ENCODE measurements at places on chromosomes 11 and 22.

DNA sequence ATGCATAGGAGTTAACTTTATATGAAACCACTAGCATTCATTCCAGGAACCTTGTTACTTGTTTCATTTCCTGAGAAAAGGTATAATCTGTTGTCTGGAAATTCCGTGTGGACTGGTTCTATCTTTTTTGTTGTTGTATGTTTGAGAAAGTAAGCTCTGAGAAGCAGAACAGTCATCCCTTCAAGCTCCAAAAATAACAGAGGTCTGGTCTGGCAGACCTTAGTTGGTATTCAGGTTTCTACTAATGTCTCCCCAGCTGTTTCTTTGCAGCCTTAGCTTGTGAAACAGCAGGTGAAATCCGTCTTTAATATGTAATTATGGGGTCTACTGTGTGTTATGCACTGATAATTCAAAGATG, 2.4 kb downstream of the RNF121 start:
- DNase-seq: no peak

DNA sequence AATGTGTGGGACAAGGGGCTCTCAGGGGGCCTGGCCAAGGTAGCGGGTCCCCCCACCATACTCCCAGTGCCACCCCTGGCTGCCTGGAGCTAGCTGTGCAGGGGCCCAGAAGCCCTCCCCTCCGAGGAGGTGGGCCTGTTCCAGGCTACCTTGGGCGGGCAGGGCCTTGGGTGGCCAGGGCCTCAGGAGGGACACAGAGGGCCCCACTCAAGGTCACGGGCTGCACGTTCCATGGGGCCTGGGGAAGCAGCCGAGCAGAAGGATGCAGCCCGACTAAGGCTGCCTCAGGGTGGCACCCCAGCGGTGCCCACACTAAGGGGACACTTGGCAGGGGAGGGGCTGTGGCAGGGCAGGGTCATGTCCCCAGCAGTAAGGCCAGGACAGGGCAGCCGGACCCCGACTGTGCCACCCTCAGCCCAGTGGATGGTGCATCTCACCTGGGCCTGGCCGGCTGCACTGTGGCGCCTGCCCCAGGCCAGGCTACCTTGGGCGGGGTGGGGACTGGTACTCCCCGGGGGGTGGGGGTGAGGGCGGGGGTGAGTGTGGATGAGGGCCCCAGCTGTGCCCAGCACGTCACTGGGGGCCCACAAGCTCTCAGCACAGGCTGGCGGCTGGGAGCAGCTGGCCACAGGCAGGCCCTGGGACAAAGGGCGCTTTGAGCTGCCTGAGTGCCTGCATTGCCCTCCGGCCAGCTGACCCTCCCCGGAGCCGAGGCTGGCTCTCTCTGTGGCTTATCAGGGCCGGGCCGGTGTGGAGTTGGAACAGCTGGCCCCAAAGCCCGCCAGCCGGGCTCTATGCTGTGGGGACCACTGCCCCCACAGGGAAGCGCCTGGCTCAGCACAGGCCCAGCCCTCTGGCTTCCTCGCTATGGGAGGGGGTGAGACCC, 117.1 kb downstream of the KCNQ1 start:
- peak; percentile 85 for DNase-seq

DNA sequence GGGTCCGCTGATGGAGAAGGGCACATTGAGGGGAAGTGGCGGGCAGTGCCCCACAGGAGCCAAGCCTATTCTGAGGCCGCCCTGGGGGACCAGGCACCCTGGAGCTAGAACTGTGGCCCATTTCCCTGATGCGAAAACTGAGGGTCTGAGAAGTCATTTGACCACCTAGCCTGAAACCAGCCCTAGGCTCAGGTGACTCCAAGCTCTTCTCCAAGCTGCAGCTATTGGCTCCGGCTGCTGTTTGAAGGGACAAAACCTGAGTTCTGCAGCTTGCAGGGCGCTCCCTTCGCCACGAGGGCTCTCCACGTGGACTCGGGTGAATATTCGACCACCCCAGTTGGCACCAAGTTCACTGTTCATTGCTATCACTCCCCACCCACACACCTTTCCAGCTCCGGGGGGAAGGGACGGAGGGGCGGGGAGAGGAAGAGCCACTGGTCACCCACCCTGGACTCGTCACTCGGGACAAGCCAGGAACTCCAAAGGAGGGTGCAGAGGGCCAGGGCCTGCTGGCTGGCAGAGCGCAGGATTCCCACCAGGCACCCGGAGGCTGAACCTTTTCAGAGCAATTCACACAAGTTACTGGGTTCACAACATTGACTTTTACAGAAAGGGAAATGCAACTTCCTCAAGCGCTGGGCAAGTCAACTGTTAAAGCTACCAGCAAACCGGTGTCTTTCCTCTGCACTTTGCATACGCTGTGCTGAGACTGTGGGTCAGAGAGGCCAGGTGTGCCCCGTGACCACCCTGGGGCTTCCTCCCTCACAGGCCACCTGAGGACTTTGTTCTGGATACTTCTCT, 1.1 kb upstream of the RAC2 start:
- DNase-seq: no peak

GRCh38 chr11:2549876-2550605, 105.2 kb downstream of the KCNQ1 start:
- peak; percentile 29 for DNase-seq

- peak; percentile 35 for DNase-seq
Measured at GRCh38 chr11:1744137-1744886, 6.1 kb downstream of the IFITM10 start.

GRCh38 chr22:41808400-41808799, 7.9 kb downstream of the CCDC134 start:
- no peak for DNase-seq
